ENCODE measurements at places on chromosomes 1 and 21.

GRCh38 chr1:116020668-116021272 lies 44.5 kb downstream of the SLC22A15 start:
- DNase-seq = peak; percentile 93

DNA sequence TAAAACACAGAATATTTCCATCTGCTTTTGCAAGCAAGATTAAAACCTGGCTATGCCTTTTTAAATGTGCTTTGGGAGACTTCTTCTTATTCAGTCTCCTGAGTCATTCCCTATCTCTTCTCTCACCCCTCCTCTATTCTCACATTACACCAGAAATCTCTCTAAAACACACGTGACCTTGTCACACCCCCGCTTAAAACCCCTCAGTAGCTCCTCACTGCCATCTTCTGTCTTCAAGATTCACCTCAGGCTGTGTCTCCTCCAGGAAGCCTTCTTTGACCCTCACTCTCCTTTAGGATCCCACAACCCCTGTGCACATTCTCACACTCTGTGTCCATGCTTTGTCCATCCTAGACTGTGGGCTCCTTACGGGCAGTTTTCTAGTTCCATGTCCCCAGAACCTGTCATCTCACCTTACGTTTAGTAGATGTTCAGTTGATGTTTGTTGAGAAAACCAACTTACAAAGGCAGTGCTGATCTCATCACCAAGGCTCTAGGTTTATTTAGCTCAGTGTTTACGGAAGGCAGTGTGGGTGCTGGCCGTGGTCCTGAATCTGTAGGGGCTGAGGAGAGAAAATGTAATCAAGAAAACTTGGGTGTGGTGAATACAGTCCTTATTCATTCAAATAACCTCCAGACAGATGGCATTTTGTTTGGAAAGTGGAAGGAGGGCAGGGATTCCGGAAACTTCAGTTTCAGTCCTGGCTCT lies 143.5 kb downstream of the DMRTA2 start:
- peak; percentile 62 for DNase-seq

DNA sequence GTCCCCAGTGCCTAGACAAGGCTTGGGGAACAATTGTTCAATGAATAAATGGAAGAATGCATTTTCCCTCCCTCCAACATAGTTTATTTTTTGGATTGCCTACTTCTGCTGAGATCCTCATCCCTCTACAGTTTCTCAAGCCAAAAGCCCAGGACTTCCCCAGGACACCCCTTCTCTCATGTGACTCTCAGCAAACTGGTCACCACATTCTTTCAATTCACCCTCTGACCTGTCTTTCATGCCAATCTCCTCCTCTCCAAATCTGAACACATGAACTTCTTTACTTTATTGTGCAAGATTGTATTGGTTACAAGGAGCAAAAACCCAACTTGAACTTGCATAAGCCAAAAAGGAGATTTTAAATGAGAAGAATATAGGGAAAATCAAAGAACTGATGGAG lies 103.2 kb upstream of the JUN start:
- DNase-seq = no peak

GRCh38 chr1:52182874-52183400 lies 41.0 kb downstream of the ZFYVE9 start:
- DNase-seq = no peak

GRCh38 chr1:58572690-58573089 lies 4.4 kb downstream of the TACSTD2 start:
- DNase-seq = no peak

DNA sequence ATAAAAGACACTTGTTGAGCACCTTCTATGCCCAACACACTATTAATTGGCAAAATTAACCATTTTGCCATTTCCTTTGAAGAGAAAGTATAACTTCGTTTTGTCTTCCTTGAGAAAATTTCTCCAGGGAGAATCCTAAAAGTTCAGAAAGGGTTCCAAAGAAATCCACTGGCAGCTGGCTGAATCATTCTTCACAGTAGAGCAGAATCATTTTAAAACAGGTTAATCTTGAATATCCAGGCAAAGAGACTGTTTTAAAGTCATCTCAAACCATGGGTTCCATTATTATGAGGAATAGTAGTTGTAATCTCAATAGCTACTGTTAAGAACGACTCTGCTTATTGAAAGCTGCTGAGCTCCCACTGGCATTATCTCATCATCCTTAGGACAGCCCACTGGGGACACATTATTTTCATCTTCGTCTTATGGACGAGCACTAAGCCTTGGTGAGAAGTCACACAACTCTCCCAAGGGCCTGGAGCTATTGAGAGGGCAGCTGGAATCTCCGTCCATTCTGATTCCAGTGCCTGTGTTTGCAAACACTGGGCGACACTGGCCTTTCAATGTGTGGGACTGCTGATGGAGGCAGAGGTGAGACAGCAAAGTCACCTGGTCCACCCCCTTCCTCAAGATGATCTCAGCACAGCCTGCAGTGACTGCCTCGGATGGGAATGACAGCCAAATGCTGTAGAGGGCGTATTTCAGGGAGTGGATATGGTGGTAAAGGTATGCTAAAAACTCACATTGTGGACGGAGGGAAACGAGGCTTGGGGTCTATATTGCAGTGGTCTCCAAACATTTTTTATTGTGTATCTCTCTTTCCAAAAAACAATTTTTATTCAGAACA lies 15.3 kb upstream of the PGBD5 start:
- DNase-seq = no peak

DNA sequence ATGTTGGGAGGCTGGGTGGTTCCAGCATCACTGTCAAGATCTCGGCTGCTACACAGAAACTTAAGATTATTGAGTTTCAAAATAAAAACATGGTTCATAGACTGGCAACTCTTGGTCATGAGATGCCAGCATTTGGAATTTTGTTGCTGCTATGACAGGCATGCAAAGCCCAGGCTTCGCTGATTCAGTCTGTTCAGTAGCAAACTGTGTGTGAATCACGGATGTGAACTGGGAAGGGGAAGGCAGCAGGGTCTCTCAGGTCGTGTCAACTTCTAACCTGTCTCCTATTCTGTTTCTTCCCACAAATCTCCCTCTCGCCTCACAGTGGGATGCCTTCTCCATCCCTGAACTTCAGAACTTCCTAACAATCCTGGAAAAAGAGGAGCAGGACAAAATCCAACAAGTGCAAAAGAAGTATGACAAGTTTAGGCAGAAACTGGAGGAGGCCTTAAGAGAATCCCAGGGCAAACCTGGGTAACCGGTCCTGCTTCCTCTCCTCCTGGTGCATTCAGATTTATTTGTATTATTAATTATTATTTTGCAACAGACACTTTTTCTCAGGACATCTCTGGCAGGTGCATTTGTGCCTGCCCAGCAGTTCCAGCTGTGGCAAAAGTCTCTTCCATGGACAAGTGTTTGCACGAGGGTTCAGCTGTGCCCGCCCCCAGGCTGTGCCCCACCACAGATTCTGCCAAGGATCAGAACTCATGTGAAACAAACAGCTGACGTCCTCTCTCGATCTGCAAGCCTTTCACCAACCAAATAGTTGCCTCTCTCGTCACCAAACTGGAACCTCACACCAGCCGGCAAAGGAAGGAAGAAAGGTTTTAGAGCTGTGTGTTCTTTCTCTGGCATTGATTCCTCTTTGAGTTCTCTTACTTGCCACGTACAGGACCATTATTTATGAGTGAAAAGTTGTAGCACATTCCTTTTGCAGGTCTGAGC lies 25.5 kb downstream of the EIF2D start:
- no peak for DNase-seq

GRCh38 chr1:156813750-156814570 lies 2.7 kb downstream of the SH2D2A start:
- DNase-seq = peak; percentile 72

- no peak for DNase-seq
Observed at GRCh38 chr1:169809370-169810095, 14.8 kb upstream of the METTL18 start.

GRCh38 chr21:9758888-9759287 lies 762.5 kb upstream of the TPTE start:
- DNase-seq = no peak

- DNase-seq = no peak
Observed at GRCh38 chr1:99640672-99641071, 5.2 kb upstream of the PALMD start.

GRCh38 chr1:46575300-46575699 lies 23.9 kb upstream of the KNCN start:
- no peak for DNase-seq

DNA sequence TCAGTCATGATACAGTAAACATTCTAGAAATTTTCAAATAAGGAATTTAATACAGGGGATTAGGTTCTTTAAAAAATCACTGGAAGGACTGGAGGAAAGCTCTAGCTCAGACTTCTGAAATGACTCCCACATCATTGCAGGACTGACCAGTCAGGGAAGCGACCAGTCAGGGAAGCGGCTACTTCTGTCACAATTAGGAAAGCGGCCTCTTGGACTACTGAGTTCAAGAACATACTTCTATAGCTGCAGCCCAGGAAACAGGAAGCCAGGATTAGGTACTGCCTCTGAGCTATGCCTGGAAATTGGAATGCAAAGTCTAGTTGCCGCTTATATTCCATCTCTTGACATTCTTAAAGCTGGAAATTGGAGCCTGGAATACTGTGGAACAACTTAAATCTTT lies 45.5 kb downstream of the USP25 start:
- DNase-seq = no peak

DNA sequence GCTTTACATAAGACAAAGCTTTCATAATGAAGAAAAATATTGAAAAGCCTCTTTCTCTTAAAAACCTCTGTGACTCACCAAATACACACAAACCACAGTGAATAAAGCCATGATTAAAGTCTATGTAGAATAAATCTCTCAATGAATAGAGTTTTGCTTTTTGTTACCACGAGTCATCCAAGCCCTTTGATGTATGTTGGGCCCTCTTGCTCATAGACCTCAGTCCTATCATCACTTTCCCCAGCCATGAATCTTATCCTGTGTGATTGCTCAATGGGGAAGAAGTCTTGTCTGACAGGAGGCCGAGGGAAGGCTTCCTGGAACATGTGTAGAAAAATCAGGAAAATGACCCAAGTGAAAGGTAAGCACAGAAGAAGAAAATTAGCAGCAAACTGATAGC lies 60.8 kb downstream of the NGF start:
- no peak for DNase-seq

- DNase-seq = no peak
Observed at GRCh38 chr1:209172286-209172685, 411.2 kb upstream of the CAMK1G start.

DNA sequence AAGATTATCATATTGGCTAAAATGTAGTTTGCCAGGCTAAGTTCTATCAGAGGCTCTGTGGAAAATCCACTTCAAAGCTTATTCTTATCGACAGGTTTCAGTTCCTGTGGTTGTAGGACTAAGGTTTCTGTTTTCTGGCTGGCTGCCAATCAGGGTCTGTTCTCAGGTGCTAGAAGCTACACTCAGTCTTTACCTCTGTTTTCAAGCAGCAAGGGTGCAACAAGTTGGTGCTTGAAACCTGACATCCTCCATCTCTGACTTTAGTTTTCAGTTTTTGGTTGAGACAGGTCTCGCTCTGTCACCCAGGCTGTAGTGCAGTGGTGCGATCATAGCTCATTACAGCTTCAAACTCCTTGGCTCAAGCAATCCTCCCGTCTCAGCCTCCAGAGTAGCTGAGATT lies 15.3 kb upstream of the TMCO2 start:
- no peak for DNase-seq

DNA sequence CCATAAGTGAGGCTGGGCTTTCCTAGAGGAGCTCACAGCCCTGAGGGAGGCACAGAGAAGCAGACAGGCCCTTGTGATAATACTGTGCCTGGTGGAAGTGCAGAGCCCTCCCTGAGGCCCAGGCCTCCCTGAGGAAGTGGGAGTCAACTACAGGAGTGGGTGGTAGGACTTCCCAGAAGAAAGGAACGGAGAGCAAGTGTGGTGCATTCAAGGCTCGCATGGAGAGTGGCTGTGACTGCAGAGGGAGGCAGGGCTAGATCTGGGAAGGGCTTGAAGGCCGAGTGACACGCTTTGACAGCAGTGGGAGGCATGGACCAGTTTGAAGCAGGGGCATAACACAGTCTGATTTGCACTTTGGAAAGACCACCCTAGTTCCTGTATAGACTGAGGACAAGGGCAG lies 37.3 kb downstream of the AZIN2 start:
- no peak for DNase-seq

DNA sequence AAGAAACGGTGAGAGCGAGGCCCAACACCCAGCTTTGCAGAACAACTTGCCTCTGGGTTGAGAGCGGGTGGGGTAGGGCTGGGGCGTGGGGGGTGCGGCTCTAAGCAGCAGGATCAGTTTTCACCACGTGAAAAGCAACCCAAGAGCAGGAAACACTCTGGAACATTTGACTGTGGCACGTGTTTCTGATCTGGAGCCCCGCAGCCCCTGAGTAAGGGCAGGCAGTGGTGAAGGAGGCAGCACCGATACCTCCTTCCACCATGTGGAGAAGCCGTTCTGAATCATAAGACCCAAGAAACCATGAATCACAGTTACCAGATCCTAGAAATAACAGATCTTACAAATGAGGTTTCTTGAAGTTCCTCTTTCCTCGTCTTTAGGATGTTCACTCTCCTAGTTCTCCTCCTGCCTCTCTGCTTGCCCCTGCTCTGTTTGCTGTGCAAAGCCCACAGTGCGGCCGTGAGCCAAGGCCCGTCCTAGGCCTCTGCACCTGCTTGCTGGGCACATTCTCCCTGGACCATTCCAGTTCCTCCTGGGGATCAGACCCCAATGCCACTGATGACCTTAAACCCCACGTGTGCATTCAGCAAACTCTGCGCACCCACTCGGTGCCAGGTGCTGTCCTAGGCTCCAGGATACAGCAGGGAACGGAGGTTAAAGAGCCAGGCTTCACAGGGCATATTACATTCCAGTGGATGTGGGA lies 31.9 kb downstream of the SLC1A7 start:
- DNase-seq = no peak

GRCh38 chr1:147591261-147591891 lies 50.1 kb downstream of the BCL9 start:
- DNase-seq = no peak

DNA sequence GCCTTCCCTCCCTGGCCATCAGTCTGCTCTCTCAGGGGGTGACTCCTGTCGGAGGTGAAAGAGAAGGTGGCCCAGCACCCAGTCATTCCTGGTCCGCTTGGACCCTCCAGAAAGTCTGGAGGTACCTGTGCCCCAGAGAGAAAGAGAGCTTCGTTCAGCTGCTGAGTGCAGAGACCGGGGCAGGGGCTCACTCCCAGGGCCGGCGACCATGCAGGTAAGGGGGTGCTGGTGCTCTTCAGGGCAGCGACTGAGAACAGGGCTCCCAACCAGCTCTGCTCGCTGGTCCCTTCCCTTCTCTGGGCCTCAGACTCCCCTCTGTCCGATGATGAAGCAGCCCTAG lies 30.1 kb downstream of the HSPG2 start:
- no peak for DNase-seq

GRCh38 chr1:155326631-155327037 lies 5.9 kb downstream of the RUSC1 start:
- DNase-seq = no peak

Data from NT2/D1 (cell line).